NCI-H524 treated with DMSO at 0.1 percent for 48 hours (cell line): ENCODE measurements at places on chromosomes 7 and 10.

DNA sequence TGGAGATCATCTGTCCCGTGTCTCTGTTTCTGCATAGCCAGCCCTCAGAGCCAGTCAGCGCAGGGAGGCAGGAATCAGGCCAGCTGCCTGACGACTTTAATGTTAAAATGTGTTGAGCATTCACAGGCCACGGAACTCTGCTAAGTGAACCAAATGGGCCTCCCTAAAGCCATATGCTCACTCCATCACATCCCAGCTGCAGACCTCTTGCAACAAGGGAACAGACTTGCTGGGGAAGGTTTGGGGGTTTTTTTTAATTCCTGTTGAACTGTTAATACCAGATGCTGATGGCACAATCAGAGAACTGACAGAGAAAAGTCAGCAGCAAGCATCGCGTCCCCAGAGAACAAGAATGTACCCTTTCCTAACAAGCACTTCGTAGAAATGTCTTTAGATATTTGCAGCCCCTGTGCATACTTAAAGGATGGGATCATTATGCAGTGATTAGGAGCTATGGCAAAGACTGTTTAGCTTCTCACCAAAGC lies 900.4 kb upstream of the AUTS2 start:
- DNase-seq: peak; percentile 86

- DNase-seq: no peak
Observed at GRCh38 chr7:151687523-151688235, 168.0 kb upstream of the RHEB start.

- no peak for DNase-seq
Observed at GRCh38 chr7:6480323-6480660, 32.5 kb upstream of the DAGLB start.

DNA sequence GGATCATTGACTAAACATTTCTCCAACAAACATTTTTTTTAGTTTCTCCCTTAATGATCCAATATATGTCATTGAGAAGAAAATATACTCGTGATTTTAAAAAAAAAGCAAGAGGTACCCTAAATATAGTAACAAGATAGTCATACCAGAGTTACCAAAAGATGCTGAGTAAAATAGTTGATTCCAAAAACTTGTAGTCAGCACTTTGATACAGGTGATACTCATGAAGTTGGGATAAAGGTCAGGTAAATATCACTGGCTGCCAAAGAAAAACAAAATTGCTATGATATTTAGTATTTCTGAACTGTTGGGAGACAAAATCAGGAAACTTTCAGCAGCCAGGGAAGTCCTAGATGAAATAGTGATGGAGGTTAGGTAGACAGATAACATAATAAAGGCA lies 225.3 kb downstream of the DYNC1I1 start:
- no peak for DNase-seq

DNA sequence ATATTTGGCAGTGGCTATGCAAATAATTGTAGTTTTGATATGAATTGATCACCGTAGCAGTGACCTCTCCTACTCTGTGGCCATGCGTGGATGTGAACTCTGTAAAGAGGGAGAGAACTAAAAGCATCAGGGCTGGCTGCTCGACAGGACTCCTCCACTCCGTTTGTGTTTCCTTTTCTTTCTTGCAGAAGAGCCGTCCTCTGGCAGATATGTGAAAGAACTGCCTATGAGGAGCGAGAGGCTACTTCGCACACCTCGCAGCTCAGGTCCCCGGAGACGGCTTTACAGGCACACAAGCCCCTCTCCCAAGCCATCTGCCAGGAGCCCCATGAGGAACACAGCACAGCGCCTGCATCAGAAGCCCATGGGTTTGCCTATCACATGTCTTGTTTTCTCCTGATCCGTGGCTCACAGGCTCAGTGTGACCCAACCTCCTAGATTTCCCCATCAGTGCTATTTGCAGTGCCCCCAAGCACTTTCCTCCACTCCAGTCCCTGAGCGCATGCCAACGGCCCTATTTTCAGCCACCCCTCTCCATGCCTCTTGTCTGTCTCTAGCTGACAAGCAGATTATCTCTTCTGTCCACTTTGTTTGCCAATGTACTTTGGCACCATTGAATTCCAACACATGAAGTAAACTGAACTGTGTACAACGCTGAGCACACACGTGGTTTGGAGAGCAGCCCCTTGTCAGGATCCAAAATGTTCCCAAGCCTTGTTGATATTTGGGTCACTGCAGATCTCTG lies 164.3 kb upstream of the AKR1E2 start:
- DNase-seq: no peak

GRCh38 chr10:608331-609261 lies 80.9 kb downstream of the DIP2C start:
- no peak for DNase-seq

DNA sequence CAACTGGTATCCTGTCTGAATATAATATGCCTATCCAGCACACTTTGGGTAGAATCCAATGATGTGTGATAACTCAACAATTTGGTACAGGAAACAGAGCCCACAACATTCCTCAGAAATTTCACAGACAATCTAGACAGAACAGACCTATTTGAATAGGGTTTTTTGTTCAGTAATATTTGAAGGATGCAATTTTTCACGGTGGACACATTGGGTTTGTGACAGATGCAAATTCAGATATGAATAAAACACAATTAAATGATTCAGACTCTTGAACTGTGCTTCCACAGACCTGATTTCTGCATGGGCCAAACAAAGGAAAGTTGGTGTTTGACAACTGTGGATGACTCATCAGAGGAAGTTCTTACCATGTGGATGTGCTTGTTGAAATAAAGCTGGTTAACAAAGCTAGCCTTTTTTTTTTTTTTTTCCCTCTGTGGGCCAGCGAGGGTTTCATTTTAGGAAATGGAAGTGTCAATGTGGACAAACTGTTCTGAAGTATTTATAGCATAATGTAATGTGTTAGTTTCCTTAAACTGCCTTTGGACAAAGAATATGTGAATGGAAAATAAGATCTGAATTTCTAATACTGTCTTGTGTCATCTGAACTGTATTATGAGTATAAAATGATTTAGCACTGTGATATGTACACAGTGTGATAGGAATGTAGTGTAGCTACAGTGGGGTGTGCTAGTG lies 43.2 kb upstream of the FAM133B start:
- no peak for DNase-seq

GRCh38 chr7:19117091-19117869 lies at the start of gene TWIST1:
Gene TWIST1, minus strand, starts transcription at chr7:19117636. Its CDS starts 315 bp downstream, at chr7:19117321.
- DNase-seq: no peak

DNA sequence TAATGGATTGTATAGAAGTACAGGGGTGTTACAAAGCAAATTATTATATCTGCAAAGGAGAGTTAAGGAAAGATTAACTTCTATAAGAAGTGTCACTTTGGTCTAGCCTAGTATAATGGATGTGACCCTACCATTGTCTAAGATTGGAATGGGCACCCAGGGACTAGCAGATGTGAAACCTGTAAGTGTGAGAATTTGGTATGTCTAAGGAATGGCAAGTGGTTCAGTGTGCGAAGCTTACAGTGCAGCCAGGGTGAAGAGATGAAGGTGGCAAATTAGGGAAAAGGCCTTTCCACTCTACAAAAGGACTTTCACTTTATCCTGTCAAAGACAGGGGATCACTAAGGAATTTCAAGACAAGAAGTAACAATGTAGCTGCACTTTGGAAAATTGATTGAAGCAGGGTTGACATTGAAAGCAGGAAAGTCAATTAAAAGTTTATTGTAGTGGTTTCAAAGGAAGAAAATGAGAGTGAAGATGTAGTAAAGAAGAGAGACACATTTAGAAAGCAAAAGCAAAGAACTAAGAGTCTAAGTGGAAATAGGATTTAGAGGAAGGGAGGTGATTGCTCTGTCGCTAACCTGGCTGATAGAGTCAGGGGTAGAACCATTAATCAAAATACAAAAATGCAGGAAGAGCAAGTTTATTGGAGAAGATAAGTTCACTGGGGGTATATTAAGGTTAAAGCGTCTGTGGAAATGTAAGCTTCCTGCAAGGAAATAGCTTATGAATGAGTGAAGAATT lies 47.4 kb downstream of the KCND2 start:
- DNase-seq: no peak

DNA sequence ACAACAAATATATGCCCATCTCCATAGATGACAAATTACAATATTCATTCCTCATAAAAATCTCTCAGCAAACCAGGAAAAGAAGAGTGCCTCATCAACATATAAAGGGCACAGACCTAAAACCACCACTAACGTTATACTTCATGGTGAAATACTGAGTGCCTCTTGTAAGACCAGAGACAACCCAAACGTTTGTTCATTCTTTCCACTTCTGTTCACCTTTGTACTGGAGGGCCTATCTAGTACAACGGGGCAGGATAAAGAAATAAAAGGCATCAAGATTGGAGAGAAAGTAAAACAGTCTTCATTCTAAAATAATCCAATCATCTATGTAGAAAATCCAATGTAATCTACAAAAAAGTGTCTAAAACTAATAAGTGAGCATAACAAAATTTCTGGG lies 79.1 kb downstream of the LARP4B start:
- no peak for DNase-seq

DNA sequence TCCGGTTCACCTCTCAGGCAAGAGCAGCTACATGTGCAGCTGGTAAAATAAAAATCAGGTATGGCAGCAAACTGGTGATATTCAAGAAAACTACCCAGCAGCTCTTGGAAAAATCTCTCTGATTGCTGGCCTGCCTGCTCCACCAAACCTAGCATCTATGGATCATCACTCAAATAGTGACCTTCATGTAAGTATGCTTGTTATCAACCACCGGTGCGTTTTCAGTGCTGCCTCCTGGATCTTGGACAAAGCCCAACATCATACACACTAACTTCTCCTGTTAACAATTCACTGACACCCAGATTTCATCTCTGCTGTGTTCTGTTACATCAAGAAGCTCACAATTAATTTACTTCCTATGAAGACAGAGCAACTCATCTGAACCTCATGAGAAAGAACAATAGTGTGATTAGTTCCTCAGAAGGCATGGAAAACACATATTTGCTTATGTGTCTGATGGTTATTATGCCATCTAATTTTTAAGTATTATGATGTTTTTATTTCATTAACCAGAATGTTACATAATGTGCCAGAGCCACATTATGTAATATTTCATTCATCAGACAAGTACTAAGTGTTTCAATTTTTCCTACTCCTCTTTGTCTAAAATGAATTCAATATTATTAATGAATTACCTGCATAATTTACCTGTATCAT lies 8.8 kb downstream of the CDK6 start:
- DNase-seq: no peak

- DNase-seq: no peak
Observed at GRCh38 chr7:133052401-133052756, 29.5 kb downstream of the CHCHD3 start.

GRCh38 chr10:14326581-14326980 lies 4.1 kb downstream of the FRMD4A start:
- DNase-seq: no peak

- DNase-seq: no peak
Observed at GRCh38 chr7:46146454-46147255, 225.6 kb upstream of the IGFBP3 start.

DNA sequence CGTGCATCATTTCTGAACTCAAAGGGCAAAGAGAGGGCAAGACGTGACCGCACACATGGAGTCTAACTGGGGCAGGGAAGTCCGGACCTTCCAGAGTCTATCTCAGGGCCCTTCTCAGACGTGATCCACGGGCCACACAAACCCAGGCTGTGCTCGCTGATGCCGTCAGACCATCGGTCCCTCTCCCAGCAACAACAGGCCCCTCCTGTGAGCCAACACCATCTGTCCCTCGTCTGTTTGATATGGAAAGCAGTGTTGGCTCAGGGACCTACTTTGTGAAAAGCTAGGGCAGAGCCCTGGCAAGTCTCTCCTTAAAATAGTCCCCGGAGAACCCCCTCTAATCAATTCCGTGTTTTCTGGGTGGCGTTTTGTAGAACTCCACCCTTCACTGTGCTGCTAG lies 208.8 kb downstream of the TCERG1L start:
- DNase-seq: no peak

DNA sequence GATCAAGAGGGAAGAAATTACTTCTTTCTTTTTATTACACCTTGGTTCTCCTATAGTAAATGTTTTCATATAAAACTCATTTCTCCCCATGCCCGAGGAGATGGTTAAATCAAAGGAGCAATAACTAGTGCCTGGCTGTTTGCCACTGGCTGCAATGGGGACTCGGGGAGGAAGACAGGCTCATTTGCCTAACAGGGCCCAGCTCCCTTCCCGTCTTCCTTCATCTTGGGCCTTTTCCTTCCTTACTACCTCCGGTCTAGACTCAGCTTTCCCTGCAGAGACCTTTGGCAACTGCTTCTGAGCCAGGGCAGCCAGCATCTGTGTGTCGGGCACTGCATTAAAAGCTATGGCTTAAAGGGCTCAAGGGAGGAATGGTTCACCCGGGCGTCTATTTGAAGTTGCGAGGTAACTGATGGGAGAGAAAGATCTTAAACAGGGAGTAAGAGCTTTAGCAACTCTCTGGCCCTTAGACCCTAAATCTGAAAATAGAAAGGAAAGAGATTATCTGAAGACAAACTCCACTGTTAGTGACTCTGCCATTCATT lies 63.5 kb downstream of the CALD1 start:
- no peak for DNase-seq

DNA sequence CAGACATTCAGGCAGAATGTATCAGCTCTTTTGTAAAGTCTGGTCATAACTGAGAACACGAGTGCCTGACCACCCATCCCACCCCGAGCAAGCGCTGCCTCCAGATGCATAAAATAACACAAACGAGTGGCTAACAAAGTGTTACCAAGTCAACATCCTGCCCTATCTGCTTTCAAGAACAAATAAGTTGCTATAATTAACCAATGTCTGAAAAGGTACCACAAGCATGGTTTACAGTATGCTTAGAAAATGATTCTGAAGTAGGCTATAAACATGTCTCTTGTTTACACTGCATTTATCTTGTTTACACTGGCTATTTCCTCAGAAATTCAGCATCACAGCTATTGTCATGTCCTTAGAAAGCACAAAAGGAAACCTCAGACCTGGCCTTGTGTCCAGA lies 49.5 kb downstream of the PIK3AP1 start:
- no peak for DNase-seq

DNA sequence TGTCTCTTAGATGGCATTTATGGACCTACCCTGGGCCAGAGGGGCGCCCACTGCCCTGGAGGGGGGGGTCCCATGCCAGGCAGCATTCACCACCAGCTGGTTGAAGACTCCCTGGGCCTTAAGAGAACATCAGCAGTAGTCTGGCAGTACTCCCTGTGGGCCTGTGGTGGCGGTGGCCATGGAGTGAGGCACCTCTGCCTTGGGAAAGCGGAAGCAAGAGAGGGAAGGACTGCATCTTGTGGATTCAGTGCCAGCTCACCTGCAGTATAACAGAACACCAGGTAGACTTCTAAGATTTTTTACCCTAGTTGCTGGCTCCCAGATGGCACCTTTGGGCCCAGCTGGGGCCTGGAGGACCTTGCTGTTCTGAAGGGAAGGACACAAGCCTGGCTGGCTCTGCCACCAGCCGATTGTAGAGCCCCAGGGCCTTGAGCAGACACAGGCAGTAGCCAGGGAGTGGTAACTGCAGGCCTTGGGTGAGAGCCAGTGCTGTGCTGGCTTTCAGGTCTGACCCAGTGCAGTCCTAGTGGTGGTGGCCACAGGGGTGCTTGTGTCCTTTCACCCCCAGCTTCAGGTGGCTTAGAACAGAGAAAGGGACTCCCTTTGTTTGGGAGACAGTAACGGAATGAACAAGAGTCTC lies 15.8 kb downstream of the PLAC9 start:
- no peak for DNase-seq

- DNase-seq: no peak
Observed at GRCh38 chr7:17422966-17423365, 124.5 kb downstream of the AHR start.
